ENCODE measurements at places on chromosomes 11 and 22.

- DNase-seq, result peak; percentile 73
Observed at GRCh38 chr11:72683782-72684200, 9.6 kb upstream of the PDE2A start.

- no peak for DNase-seq
Observed at GRCh38 chr11:134024420-134025081, 44.3 kb upstream of the JAM3 start.

DNA sequence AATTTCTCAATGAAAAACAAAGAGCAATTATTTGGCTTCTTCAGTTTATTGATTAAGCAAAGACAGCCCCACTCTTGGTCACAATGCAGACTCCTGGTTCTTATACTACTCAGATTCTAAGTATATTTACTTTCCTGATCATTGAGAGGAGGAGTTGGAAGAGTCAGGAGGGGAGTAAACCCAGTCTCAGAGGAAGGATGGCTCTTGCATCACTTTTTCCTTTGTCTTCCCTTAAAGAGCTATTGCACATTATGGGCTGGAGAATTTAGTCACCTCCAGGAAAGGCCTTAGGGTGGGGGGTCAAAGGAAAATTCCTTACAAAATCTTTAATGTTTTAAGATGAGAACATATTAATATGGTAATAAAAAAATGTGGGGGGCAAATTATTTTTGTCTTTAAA is 8.1 kb downstream of the SLC17A6 start:
- no peak for DNase-seq

- DNase-seq, result no peak
Observed at GRCh38 chr11:82034527-82034926, 699.1 kb downstream of the FAM181B start.

DNA sequence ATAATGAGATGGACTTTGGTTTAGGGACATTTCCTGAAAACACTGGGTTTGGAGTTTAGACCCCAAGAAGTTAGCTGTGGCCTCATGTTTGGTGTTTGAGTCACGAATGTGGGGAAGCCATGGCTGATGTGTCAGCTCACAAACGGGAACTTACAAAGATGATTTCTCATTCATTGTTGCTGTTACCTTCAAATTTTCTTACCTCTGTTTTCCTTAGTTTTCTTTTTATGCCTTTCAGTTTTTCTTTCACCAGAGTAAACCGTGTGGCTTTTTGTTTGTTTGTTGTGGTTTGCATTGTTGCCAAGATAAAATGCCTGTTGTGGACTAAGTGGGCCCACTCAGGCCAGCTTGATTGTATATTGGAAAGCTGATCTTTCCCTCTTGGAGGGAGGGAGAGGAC is 89.1 kb downstream of the SWAP70 start:
- DNase-seq, result no peak

DNA sequence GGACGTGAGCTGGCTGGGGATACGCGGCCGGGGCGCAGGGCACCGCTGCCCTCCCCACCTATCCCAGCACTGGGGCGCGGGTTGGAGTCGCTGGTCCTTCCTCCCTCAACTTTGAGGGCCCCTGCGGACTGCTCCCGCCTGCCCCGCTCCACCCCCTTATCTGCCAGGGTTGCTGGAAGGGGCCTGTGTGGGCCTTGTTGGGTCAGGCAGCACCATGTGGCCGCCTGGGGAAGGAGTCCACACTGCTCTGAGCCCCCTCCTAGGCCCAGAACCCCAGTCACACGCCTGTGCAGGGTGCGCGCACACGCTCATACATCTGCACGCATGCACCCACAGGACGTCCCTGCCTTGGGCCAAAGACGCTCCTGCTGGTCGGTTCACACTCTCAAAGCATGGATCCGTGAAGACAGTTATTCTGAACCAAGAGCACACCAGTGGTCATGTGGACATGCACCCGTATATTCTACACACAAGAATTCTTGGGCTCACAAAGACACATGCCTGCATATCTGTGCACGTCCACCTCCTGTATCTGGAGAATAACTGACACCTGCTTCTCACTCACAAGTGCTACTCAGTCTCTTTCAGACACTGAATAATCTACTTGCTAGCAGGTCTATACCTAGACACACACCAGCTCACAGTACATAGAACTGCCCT is 710 bp downstream of the TUB start:
- no peak for DNase-seq

DNA sequence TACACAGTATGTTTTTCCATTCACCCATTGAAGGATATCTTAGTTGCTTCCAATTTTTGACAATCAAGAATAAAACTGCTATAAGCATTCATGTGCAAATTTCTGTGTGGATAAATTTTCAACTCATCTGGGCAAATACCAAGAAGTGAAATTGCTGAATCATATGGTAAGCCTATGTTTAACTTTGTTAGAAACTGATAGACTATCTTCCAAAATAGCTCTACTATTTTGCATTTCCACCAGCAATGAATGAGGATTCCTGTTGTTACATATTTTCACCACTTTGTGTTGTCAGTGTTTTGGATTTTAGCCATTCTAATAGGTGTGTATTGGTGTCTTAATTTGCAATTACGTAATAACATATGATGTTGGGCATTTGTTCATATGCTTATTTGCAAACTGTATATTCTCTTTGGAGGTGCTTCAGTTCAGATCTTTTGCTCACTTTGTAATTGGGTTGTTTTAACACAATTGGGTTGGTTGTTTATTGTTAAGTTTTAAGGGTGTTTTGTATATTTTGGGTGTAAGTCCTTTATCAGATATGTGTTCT is 49.2 kb upstream of the FAM181B start:
- no peak for DNase-seq

DNA sequence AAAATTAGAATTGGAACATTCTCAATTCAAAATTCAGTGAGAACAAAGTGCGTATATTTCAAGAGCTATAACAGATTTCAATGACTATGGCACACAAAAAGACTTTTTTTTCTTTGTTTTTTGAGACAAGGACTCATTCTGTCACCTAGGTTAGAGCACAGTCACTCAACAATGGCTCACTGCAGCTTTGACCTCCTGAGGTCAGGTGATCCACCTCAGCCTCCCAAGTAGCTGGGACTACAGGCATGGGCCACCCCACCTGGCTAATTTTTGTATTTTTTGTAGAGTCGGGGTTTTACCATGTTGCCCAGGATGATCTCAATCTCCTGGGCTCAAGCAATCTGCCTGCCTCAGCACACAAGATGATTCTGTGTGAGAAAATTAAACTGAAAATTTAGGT is 51.5 kb downstream of the PIK3C2A start:
- DNase-seq, result no peak

DNA sequence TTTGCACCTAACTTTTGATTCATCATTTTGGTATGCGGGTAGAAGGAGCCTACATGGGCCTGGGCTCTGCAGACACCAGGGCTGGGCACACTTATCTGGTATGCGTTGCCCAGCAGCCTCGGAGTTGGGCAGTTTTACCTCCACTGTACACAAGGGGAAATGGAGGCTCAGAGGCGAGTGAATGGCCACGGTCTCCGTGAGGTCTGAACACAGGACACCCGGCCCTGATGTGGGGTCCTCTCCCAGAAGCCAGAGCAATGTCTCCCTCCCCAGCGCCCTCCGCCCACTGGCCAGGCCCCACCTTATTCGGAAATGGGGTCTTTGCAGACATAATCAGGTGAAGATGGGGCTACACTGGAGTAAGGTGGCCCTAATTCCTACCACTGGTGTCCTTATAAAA is 43.7 kb downstream of the OSBPL5 start:
- DNase-seq, result no peak

DNA sequence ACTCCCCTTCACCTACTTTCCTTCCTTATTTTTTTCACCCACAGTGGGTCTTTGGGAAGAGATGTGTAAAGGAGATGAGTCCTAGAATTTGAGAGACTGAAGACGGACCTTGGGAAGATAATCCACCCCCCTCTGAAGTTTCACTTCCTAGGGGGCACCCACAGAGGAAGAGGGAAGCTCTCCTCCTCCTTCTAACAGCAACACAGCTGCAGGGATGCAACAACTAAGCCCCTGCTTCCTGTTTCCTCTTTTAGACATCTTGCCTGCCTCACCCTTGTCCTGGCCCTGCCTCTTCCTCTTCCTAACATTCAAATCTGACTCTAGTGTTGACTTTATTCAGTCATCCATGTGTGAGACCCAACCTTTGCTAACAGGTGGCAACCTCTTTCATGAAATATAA is 424.6 kb downstream of the BUD13 start:
- DNase-seq, result no peak

DNA sequence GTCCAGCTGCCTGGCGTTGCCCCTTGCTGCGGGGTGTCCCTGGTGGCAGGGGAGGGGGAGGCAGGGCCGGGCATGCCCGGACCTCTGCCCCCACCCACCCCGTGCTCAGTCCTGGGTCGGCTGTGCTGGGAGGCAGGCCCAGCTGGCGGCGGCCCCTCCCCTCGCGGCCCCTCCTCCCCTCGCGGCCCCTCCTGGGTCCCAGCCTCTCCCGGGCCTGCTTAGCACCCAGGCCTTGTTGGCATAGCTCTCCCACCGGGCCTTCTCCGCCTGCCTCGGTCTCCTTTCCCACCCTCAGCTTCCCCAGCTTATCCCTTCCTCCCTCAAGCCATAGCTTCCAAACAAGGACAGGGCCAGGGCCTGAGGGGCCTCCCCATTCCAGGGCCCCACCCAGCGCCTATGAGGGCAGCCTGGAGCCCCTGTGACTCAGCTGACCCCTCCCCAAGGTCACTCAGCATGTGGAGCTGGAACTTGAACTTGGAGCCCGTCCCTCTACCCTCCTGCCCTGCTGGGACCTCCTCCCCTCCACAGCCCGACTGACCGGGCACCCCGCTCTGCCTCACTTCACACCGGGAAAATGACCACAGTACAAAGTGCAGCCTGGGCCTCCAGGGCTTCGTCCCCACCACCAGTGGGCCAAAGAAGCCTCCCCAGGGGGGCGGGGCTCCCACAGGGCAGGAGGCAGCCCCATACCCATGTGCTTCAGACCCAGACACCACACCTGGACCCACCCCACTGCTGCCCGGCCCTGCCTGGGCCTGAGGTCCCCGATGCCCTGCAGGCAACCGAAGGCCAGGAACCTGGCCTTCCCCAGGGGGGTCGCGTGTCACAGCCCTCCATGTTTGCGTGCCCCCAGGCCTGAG is 1.2 kb downstream of the EPS8L2 start:
- no peak for DNase-seq

GRCh38 chr11:3894128-3894731 is 38.8 kb downstream of the STIM1 start:
- peak; percentile 28 for DNase-seq

GRCh38 chr11:48900131-48900800 is 83.4 kb downstream of the TRIM51G start:
- no peak for DNase-seq

DNA sequence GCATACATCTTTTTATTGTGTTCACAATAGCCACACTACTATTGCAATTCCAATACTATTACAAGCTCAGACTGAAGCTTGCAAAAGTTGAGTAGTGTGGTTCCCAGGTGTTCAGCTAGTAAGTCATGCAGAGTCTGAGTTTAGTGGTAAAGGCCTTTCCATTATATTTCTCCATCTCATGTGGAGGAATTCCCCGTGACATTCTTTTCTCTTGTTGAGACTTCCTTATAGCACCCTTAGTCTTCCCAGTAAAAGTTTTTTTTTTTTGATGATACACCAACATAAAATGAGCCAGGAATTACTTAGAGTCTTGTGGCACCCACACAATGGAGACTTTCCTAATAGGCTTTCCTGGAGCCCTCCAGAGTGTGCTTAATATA is 110.8 kb downstream of the UVRAG start:
- DNase-seq, result no peak

Measured in stimulated activated naive CD8-positive, alpha-beta T cell treated with anti-CD3 and anti-CD28 coated beads, Interleukin-15, amount 100 ng/mL, for 72 hours (primary cell).